ENCODE measurements at places on chromosomes 7 and 10.

- DNase-seq: no peak
Observed at GRCh38 chr7:18902892-18903291, 214.5 kb downstream of the TWIST1 start.

DNA sequence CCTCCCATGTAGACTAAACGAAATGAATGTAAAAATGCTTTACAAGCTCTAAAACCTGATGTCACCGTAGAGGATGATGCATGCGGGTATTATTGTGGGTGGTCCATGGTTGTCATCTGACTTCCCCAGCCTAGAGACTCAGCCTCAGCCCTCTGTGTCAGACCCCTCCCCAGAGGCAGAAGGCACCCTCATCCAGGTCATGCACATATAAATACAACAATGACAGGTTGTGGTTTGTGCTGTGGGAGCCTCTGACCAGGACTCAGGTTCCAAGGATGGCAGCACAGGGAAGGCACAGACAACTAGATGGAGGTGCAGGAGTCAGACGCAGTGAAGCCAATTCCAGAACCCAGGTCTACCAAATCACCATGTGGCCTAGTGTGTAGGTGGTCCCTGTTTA is 3.3 kb upstream of the NODAL start:
- no peak for DNase-seq

DNA sequence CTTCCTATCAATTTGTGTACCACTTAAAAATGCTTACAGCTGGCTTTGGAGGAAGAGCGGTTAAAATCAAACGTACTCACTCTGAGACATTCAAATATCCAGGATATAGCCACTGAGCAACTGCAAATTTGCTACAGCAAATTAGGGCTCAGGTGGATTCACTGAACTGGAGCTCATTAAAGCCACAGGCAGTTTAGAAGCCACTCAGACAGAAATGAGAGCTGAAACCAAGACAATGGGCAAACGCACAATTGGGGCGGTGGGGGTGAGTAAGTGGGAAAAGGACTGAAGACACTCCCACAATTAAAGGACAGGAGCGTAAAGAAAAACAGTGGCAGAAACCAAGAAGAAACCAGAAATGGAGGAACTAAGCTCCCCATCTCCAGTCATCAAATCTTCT is 20.5 kb downstream of the MPP7 start:
- no peak for DNase-seq

DNA sequence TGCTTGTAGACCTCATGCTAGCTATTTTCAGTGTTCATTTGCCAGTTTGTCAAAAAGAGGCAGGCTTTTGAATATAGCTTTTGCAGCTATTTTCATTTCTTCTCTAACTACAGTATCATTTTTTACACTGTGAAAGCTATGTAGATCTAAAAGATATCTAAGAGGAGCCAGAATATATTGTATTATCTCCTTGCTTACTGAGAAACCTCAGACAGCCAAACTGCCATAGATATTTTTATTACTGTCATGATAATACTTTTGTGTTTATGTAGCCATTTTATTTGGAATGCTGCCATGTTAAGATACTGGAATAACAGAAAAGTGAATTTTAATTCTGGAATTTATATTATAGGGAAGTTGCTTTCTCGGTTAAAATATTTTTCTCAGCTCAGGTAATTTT is 37.2 kb downstream of the ANKIB1 start:
- no peak for DNase-seq

DNA sequence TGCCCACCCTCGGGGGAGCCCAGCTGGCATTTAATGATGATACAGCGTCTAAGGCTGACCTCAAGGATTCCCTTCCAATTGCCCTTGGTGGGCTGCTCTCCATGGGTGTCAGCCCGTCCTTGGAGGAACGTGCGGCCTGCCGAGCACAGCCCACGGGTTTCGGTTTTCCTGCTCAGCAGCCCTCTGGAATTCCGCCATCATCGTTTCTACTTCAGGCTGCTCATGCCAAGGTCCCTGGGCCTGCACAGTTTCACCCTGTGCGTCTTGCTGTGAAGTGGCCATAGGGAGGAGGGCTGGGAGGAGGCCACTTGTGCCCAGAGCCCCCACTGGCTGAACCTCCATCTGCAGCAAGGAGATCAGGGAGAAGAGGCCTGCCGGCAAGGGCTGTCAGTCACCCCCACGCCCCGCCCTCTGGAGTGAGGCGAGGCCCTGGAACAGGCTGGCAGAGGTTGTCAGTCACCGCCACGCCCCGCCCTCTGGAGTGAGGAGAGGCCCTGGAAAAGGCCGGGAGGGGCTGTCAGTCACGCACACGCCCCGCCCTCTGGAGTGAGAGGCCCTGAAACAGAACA is 82.8 kb downstream of the CHST15 start:
- DNase-seq: no peak

DNA sequence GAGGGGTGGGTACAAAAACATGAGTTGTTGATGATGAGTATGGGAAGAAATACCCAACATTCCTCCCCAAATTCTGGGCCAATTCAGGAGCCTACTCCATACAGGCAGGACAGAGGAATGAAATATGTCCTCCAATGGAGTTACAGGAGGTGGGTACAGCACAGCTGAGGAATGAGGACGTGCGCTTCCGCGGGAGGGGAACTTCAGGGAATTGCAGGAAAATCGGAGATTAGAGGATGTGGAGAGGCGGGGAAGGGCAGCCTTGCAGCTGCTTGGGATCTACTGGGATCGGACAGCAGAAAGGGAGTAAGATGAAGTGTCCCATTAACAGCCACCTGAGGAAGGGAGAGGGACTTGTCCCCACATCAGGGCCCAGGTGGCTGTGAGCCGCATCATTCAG is 50.2 kb downstream of the PDIA4 start:
- no peak for DNase-seq

- no peak for DNase-seq
Observed at GRCh38 chr10:108862676-108863350, 1060.5 kb downstream of the XPNPEP1 start.

All from stimulated activated CD8-positive, alpha-beta memory T cell treated with anti-CD3 and anti-CD28 coated beads, Interleukin-2, amount 100 ng/mL, for 1 hour (primary cell).